ENCODE measurements at places on chromosomes 1 and 21.
A peak's percentile ranks its signal among the peaks of the same experiment; 100 is the strongest.

GRCh38 chr1:39564340-39564739 lies 12.2 kb downstream of the PABPC4 start:
- no peak for DNase-seq

DNA sequence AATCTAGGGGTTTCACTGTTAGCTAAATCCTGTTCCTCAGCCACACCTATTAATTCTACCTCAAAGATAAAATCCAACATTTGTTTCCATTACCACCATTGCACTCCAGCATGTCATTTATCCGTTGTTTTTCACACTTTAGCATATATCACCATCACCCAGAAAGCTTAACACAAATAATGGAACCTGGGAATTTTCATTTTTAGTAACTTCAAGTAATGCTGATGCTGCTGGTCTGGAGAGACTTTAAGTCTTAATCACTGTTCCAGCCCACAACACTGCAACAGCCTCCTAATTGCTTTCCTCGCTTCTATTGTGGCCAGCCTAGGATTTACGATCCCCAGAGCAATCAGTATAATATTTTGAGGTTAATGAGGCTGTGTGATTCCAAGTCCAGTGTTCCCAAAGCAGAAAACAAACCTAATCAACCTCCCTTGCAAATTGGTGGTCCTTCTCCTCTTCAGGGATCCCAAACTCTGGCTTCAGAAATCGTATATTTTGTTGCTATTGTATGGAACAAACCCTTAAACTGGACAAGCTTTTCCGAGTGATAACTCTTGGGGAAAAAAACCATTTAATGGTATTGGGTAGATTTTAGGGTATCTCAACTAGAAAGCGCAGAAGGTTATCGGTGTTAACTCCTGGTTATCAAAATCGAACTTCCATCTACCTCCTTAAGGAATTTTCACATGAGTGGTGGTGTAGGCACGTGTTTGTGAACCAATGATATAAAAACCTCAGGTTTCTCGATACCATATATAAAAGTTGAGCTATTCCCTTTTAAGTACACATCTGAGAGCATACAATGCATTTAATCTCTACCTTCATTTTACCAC lies 50.0 kb upstream of the BOLA1 start:
- no peak for DNase-seq

DNA sequence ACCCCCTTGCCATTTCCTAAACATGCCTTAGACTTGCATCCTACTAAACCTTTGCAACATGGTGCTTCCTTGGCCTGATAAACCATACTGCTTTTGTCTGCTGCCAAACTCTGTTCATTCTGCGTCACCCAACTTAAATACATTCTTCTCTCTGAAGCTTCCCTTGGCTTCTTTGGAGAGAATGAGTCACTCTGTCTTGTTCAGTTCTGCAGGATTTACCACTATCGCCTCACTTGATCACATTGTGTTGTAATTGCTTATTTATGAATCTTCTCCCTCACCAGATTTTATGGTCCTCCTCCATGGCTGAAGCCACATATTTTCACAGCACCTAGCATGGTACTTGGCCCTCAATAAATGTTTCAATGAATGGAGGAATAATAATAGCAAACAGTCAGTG lies 21.7 kb upstream of the TUT4 start:
- no peak for DNase-seq

- DNase-seq = no peak
Observed at GRCh38 chr1:240611228-240611618, 732 bp downstream of the GREM2 start.

- DNase-seq = no peak
Observed at GRCh38 chr1:53378932-53379661, 51.2 kb upstream of the LRP8 start.

DNA sequence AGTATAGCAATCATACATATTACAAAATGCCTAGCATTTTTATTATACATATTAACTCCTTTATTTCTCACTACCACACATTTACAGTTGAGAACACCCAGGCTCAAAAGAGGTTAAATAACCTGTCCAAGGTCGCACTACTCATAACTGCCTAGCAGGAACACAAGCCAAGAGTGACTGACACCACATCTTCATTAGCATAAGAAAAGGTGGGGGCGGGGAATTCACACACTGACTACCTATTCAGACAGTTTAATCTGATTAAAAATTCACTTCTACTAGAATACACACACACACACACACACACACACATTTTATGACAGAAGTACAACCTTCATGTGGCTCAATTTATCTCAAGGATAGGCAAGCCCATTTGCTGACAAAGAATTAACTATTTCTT lies 77.8 kb upstream of the CACHD1 start:
- DNase-seq = no peak

DNA sequence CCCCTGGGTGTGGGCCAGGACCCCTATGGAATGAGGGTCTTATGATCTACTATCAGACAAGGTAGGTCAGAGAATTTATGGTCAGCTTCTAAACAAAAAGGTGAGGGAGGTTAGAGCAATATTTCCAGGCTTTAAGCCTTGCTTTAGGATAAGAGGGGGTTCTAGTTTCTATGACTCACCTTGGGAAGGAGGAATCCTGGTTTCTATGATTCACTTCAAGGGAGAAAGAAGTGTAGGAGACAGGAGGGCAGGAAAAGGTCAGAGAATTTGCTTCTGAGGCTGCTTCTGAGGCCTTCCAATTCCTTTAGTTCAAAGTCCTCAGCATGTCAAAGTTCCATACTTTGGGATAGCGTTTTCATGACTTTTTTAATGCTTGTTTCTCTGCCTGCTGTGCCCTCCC lies 35.2 kb downstream of the RGL1 start:
- no peak for DNase-seq

- no peak for DNase-seq
Observed at GRCh38 chr1:119449971-119450370, 35.0 kb downstream of the HSD3B2 start.

GRCh38 chr1:178802873-178803272 lies 68.0 kb downstream of the ANGPTL1 start:
- no peak for DNase-seq

- no peak for DNase-seq
Observed at GRCh38 chr1:98981917-98982513, 22.6 kb downstream of the PLPPR5 start.

- DNase-seq = no peak
Observed at GRCh38 chr1:150973836-150974579, 627 bp downstream of the CERS2 start.

DNA sequence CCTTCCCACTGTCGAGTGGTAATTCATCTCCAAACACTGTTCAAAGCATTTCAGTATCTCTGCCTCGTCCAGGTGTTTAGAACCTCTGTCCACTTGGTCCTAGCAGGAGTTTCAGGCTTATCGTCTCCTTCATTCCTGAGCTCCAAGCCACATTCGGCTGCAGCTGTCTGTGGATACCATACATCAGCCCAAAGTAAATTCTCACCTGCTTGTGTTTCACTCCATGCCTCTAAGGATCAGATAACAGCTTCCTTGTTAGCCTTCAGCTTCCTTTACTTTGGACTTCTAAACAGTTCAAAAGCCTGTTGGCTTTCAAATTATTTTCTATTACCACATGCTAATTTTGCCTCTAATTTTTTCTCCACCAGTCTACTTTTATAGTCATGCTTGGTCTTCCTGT lies 219.0 kb upstream of the L1TD1 start:
- no peak for DNase-seq

DNA sequence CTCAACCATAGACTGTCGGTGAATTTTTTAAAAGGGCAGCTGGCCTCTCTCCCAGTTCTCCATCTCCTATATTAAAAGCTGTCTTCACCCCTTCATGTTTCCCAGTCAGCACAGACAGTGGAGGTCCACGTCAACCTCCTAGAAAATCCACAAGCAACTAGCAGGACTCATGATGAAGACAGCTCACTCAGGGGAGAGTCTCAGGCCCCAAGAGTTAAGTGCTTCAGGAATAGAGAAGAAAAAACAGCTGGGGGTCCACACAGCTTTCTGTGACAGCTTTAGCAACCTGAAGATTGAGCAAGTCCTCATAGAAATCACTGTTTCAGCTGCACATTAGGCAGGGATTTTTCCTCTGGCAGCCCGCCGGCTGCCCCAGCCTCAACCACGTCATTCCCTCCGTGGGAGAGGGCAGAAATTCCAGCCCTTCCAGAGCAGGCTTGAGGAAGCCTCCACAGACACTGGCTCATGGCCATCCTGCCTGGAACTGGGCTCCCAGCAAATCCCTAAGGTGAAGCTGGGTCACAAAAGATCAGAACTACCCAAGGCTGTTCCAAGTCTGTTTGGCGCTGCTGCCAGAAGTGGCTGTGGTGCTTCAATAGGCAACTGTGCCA lies 15.2 kb downstream of the GPR161 start:
- no peak for DNase-seq

DNA sequence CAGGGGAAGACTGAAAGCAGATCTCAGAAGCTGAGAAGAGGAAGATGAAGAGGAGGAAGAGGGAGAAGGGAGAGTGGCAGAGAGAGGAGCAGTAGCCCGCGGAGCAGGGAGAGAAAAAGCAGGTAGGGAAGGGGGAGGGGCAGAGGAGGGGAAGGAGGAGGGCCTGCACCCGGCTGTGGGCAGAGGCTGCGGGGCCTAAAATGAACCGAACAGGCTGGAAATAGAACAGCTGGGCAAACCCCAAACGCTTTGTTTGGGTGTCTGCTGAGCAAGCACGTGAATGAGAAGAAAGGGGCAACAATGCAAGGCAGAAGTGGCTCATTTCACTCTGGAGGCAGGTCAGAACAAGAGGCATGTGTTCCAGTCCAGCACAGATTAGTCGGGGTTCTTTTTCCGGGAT lies 33.5 kb downstream of the KCNC4 start:
- DNase-seq = no peak

GRCh38 chr1:187566354-187566753 lies 737.6 kb downstream of the PLA2G4A start:
- no peak for DNase-seq

DNA sequence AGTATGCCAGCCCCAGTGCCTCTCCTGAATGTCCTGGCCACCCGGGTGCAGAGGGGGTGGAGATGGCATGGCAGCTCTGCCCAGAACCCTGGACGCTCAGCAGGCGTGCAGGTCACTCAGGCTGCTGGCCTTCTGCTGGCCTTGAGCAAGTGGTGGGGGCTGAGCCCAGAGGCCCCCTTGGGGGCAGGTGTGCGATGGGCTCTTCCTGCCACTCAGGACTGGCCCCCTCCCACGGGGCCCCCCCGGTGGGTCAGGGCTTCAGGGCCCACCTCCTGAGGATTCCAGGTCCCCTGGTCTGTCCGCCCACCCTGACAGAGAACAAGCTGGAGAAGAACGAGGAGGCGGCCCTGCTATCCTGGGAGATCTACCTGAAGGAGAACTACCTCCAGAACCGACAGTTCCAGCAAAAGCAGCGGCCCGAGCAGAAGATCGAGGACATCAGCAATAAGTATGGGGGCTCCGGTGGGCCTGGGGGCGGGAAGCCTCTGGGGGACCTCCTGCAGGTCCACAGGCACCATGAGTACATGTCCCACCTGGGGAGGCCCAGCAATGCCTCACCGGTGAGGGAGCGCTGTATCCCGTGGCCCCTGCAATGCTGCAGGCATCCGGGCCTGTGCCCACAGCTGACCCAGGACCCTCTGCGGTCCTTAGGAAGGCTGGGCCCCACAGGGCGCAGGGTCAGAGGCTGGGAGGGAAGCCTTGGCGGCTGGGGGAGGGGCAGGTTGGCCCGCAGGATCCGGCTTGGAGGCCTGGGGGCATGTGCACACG lies 37.0 kb upstream of the LRRC3 start:
- no peak for DNase-seq

- no peak for DNase-seq
Observed at GRCh38 chr1:20439282-20439681, 46.7 kb downstream of the CAMK2N1 start.

- no peak for DNase-seq
Observed at GRCh38 chr1:160410406-160411005, 10.1 kb downstream of the VANGL2 start.

- no peak for DNase-seq
Observed at GRCh38 chr1:172449585-172450523, 6.0 kb upstream of the PIGC start.

- DNase-seq = no peak
Observed at GRCh38 chr1:63969441-63969901, 195.7 kb downstream of the ROR1 start.

DNA sequence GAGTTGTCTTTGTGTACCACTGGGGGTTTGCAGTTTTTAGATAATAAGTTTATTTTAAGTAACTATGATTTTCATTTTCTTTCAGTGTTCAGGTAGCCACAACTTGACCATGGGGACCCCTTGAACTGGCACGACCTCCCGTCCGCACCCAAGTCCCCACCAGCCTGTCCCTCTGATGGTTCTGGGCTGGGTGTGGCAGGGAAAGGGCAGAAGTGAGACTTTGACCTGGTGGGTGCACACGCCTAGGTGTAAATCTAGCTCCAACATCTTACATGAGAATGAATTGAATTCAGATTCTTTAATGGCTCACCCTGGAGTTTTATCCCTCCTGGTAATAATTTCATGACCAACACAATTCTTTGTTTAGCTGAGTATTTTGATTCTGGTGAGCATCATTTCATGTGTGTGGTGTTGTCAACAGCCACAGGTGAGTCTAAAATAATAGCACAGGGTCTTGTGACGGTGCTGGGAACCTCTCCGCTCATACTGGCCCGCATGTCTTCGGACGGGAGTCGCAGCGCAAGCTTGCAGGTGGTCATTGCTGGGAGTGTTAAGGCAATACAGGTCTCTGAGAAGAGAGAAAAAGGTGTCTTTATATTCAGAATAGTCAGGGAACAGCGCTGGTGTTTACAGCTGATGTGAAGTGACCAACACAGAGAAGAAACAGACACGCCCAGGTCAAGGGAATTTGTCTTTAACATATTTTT lies 50.8 kb upstream of the POFUT2 start:
- DNase-seq = no peak

DNA sequence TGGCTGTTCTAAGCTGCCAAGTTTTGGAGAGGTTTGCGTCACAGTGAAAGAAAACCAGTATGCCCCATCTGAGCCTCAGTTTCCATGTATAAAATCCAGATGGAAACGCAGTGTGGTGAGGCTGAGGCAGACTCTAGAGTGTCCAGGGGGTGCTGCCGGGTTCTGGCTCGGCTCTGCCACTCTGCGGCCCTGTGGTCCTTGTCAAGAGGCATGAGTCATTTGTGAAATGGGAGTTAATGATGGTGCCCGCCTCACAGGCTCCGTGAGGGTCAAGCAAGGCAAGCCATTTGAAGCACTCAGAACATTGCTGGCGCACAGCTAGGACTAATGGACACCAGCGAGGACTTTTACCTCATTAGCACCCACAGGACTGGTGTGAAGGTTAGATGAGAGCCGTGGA lies 214.3 kb downstream of the PTPRU start:
- no peak for DNase-seq

DNA sequence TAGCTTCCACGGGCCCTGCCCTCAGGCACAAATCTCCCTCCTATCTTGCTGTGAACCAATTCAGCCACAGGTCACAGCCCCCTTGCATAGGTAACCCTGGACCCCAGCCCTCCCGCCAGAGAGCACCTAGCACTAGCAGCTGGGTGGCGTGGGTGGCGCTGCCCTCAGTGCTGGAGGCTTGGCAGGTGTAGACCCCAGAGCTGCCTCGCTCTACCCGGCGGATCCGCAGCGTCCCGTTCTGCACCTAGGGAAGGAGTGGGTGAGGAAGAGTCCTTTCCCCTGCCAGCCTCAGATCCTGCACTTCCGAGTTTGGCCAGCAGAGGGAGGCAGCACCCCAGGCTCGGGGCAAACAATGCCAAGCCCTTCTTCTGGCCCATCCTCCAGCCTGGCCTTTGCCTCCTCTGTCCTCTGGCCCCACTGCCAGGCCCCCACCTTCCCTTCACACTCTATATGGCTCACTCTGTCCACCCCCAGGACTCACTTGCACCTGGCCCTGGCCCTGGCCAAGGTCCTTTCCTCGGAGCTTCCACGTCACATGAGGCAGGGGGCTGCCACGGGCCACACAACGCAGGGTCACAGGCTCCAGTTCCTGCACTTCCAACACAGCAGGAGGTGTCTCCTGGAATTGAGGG lies 9.0 kb downstream of the IGSF9 start:
- DNase-seq = peak; percentile 84

Data from stimulated activated CD4-positive, alpha-beta T cell treated with anti-CD3 and anti-CD28 coated beads, Interleukin-1b, Interleukin-23, amount 100 ng/mL, for 1 hour (primary cell).